NCI-H2029 (cell line): ENCODE measurements at places on chromosomes 5 and 9.

GRCh38 chr9:32706725-32707100, 71.2 kb upstream of the TAF1L start:
- DNase-seq, result no peak

GRCh38 chr5:922436-923280, 30.0 kb downstream of the TRIP13 start:
- no peak for DNase-seq

GRCh38 chr9:8555762-8556500, 756.4 kb upstream of the DMAC1 start:
- DNase-seq, result no peak

- DNase-seq, result no peak
These were observed 140.0 kb upstream of the TAF11L2 start for GRCh38 chr5:17358031-17358430.

DNA sequence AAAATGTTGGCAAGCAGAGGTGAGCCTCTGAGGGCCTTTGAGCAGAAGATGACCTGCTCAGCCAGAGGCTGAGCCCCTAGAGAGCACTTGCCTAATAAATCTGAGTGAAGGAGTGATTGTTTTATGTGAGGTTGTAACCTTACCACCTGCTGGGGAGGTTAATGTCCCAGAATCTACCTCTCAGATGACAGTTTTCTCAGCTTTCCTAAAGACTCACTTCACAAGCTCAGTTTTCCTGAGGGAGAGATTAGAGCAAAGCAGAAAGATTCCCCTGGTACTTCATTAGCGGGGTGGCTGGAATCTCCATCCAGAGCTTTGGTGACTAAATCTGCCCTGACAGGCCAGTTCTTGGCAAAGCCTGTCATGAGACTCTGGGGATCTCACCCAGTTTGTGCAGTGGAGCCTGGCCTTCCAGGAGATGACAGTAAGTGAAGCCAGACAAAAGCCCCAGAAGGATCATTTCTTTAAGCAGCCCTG, 48.8 kb upstream of the GALNT10 start:
- DNase-seq, result no peak
